ENCODE measurements at places on chromosomes 11 and 22.

DNA sequence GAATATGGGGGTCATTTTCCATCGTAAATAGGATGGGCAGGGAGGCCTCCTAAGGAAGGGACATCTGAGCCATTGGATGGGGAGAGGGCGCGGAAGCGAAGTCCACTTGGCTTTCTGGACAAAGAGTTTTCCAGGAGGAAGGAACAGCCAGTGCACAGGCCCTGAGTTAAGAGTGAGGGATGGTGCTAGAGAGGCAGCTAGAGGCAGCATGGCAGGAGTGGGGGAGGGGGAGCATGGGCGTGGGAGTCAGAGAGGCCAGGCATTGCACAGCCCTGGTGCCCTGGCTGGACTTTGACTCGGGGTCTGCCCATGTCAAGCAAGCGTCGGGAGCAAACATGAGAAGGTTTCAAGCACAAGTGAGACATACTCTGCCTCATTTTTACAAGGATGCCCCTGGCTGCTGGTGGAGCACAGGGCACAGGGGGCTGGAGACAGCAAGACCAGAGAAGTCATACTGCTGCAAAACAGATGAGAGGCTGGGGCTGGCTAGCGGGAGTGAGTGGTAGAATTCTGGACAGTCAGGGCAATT lies 9.0 kb downstream of the GNAZ start:
- no peak for DNase-seq

- no peak for DNase-seq
These were observed 25.4 kb downstream of the ATG13 start for GRCh38 chr11:46642627-46643335.

DNA sequence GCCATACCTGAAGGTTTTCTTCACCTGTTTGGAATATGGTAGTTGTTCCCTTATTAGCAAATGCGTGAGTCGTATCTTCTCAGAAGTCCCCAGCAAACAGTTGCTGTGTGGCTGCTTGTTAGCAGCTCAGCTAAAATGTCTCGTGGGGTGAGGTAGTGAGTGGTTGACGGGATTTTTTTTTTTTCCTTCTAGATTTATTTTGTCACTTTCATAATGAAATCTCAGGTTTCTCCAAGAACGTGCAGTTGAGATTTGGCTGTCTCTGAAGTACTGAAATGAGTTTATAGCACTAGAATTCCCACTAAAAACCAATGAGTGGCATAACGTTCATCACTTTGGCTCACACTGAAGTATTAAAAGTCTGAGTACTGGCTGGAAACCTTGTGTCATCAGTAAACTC lies 16.8 kb downstream of the RCN1 start:
- no peak for DNase-seq

- no peak for DNase-seq
These were observed 414.1 kb downstream of the BRD1 start for GRCh38 chr22:49413551-49413950.

DNA sequence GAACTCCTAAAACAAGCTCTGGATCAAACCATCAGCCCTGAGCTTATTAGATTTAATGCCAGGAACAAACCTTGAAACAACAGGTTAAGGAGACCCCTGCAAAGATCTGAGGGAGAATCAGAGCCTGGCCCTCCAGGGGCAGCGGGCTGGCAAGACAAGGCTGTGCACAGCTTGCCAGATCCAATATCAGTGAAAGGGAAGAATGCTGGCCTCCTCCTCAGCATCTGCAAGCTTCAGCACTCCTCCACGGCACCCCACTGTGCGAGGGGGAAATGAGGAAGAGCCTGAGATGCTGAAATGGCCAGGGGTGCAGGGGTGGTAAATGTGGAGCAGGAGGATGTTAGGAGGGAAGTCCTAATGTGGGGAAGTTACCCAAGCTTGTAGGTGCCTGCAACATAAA lies 167.0 kb downstream of the TENM4 start:
- no peak for DNase-seq

DNA sequence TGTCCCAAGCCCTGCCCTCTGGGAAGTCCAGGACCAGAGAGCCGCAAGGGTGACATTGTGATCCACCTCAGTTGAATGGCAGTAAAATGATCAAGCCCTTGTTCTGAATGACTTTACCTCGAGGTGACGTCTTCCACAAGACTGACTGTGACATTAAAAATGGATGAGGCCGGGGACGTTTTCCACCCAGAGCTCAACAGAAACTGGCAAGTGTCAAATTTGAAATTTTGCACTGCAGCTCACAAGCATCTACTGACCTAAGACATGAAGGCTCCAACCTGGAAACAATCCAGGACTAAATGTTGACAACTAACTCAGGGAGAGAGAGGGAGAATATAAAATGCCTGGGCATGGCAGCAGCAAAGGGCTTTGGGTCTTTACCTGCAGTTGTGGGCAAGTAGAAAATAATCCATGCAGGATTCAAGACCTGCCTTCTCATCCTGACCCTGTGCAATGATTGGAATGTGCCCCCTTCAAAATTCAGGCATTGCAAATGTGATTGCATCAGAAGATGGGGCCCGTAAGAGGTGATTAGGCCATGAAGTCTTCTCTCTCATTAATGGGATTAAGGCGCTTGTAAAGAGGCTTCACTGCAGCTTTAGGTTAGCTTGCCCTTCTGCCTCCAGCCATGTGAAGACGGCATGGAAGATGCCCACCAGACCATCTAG lies 33.6 kb upstream of the CLMP start:
- DNase-seq = no peak

GRCh38 chr11:82981852-82982251 lies 80.3 kb downstream of the DDIAS start:
- DNase-seq = no peak

DNA sequence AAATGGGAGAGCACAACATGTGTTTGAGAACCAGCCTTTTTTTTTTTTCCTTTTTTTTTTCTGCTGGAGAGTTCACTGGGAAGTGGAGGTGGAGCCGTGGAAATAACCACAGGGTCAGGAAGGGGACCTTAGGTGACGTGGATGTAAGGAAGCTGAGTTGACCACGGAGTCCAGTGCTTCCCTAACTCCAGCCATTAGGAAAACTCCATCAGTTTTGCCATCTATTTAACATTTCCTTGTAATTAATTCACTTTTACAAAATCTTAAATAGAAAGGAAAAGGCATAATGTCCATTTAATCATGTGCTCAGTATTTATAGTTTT lies 2.0 kb upstream of the CDK2AP2 start:
- DNase-seq = no peak

DNA sequence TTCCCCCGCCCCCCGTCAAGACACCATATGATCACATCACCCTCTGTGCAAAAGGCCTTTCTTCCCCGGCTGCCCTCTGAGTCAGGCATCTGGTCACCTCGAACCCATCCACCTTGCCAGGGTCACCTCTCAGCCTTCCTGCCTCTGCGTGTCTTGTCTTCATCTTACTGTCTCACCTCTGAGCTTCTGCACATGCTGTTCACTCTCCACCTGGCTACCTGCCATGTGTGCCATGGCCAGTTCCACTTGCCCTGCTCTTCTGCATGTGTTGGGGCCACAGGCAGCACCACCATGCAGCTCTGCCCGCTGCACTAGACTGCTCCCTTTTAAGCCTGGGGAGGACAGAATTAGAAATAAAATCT lies 9.8 kb downstream of the ZNF74 start:
- no peak for DNase-seq

DNA sequence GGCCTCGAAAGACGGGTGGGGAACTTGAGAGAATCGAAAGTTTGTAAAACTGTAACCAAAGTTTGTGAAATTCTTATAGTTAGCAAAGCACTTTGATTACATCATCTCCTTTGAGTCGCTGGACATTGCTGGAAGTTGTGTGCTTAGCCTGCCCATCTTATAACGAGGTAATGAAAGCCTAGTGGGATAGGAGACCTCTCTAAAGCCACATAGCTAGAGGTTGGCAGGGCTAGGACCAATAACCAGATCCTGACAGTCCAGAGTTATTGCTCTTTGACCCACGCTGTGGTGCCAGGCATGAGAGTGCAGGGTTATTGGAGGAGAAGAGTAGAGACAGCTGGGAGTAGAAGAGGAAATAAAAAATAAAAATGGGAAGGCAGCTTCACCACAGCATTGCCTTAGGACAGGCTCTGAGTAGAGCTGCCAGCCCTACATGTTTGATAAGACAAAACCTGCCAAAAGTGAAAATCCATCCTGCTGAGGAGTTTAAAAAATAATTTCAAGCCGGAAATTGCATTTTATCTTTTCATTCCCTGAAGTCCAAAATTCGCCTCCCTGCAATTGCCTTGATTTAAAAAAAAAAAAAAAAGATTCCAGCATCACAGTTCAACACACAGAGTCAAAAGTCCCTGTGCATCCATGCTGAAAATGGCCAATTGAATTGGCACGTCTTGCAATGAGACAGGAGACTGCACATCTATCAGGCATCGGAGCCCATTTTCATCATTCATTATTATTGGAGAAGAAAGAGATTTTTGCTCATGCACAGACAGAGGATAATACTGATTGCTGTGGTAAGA lies 225.5 kb upstream of the POU2AF2 start:
- no peak for DNase-seq

DNA sequence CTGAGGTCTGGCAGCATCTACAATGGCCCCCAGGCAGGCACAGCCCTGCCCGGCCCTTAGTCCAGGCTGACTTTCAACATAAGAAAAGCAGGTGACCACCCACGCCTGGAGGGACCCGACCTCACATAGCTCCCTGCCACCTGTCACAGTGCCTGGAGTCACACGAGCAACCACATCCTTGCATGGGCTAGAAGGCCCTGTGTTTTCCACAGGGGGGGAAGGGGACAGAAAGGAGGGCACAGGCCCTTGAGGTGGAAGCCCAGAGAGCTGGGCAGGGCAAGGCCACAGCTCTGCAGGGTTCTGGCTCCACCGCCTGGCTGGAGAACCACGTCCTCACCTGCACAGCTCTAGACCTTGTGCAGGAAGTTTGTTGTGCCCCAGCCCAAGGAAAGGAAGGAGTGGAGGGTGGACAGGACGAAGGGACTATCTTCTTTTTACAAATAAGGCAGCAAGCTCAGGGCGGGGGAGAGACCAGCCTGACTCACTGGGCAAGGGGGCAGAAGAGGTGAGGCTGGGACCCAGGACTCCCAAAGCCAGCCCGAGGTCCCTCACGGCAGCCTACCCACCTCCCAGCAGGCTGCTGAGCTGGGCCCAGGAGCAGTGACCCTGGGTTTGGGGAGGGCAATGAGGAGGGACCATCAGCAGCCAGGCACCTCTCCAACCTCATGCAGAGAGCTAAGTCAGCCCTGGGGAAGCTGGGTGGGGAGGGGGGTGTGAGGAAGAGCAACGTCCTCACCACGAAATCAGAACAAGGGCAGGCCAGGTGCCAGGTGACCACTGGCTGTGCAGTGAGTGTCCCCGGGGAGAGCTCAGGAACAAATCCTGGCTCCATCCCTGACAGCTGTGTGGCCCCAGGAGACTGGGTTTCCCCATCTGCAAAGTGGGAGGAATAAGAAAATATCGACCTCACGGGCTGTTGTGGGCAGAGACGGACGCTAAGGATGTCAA lies 4.3 kb downstream of the C1QTNF6 start:
- no peak for DNase-seq

DNA sequence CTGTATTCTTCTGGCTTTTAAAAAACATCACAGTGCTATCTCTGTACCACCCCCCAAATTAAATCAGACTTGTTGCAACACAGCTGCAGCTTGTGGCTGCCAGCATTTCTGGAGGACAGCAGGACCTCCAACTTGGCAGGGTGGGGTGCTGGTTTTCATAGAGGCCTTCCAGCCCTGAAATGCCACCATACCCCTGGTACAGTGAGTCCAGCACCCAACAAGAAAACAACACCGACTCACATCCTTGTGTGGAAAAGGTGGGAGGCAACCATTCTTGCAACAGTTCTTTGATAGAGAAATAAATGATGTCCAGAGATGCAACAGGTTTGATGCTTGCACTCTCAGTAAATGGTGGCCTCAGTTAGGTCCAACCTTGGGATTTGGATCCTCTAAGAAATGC lies 96.0 kb downstream of the ABTB2 start:
- DNase-seq = no peak

DNA sequence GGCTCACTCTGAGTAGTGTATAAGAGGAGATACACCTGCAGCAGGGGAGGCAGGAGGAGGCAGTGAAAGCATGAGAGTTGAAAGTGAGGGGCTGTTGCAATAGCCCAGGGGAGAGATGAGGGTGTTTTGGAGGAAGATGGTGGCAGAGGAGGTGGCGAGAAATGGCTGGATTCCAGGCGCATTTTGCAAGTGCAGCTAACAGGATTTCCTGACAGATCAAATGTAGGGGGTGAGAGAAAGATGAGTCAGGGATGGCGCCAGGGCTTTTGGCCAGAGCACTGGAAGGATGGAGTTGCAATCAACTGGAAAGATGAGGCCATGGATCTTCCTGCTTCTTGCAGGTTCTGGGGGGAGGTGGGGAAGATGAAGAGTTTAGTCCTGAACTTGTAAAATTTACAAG lies 16.8 kb upstream of the TSPAN18 start:
- no peak for DNase-seq

DNA sequence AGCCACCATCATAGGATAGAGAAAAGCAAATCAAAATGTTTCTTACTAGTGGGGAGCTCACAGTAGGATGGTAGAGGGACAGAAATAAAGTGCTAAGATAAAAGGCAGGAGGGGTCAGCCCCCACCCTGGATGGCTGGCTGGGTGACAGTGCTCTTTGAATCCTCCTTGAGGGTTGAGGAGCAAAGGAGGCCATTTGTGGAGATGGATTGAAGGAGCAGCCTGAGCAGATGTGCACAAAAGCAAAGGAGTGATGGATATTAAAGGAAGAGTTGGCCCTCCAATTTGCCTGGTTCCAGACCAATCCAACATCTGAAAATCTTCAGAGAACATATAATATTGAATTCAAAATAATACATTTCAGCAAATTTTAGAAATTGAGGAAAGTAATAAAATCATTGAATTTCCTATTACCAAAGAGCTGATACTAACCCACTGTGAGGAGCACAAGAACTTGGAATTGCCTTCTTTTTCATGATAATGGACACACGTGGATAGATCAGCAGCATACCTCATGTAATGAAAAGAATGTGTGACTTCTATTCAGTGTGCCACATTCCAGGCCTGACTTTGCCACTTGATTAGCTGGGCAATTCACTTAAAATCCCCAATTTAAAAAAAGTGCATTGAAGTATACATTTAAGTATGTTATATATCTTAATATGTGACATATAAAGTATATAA lies 287.0 kb downstream of the FAT3 start:
- DNase-seq = no peak

DNA sequence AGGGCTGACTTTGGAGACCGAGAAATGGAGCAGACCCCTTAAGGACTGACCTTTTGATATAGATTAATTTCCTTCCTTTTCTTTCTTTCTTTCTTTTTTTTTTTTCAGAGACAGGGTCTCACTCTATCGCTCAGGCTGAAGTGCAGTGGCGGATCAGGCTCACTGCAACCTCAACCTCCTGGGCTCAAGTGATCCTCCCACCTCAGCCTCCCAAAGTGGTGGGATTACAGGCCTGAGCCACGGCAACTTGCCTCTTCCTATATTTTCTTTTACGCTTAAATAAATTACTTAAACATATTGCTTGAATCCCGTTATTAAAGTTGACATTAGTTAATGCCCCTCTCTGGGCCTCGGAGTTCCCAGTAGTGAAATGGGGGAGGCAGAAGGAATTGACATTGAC lies 350 bp upstream of the KCTD14 start:
- DNase-seq = no peak

DNA sequence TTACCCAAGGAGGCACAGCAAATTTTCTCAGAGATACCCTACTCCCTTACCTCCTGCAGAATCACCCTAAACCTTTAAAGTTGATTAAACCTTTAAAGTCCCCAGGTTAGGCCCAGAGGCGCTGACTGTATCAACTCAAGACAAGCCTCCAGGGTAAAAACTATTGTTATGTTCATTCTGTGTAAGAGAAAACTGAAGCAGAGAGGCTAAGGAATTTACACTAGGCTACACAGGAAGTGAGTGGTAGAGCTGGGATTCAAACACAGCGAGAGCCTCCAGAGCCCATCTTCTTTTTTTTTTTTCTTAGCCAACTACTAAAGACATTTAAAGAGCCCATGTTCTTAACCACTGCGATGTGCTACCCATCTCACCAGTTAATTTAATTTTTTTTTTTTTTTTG lies 56.3 kb upstream of the GRK3 start:
- DNase-seq = no peak

All from stimulated activated CD8-positive, alpha-beta memory T cell treated with anti-CD3 and anti-CD28 coated beads, Interleukin-2, amount 100 ng/mL, for 1 hour (primary cell).